ENCODE measurements at places on chromosomes 6 and 20.
A peak's percentile ranks its signal among the peaks of the same experiment; 100 is the strongest.

GRCh38 chr6:6723921-6724538, 135.5 kb downstream of the LY86 start:
- H3K36me3 ChIP-seq: no peaks in the 10 kb centered on the region
- H3K27me3 ChIP-seq: no peaks in the 10 kb centered on the region
- no peak for DNase-seq
- no peak overlapping the region for H3K27ac ChIP-seq

GRCh38 chr20:37055276-37055675, 40.5 kb downstream of the RBL1 start:
- no peaks in the 10 kb centered on the region for H3K4me1 ChIP-seq
- H3K27ac ChIP-seq: no peak overlapping the region
- peaks cover 42% of the 10 kb centered on the region for H3K36me3 ChIP-seq

- no peak overlapping the region for H3K27ac ChIP-seq
- H3K27me3 ChIP-seq: no peaks in the 10 kb centered on the region
- no peak for DNase-seq
- H3K36me3 ChIP-seq: no peaks in the 10 kb centered on the region
- H3K4me1 ChIP-seq: no peaks in the 10 kb centered on the region
- H3K4me3 ChIP-seq: no peak overlapping the region
These were observed 930.6 kb downstream of the KIF16B start for GRCh38 chr20:15642676-15643075.

DNA sequence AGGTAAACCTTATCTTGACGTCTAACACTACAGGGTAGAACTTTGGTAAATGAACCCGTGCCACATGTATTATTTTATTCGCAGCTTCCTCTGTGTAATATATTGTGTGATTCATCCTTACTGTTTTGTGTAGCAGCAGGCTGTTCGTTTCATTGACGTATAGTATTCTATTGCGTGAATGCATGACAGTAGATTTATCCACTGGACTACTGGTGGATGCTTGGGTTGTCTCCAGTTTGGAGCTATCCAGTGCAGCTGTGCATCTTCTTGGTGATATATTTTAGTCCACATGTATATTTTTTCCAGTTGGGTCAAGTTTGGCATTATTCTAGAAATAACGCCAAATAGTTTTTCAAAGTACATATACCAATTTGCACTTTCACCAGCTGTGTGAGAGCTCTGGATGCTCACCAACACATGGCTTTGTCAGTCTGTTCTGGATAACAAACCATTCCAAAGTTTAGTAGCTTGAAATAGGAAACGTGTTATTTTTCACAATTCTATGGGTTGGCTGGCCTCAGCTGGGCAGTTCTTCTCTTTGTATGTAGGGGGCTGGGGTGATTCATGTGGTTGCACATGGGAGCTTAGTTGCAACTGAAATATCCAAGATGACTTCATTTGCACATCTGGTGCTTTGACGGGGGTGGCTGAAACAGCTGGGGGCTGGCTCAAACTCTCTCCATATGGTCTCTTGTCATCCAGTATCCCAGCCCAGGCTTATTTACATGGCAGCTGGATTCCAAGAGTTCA, 9.3 kb downstream of the ECT2L start:
- no peaks in the 10 kb centered on the region for H3K36me3 ChIP-seq
- H3K4me3 ChIP-seq: no peak overlapping the region
- no peaks in the 10 kb centered on the region for H3K27me3 ChIP-seq
- H3K27ac ChIP-seq: no peak overlapping the region
- DNase-seq: no peak
- no peaks in the 10 kb centered on the region for H3K4me1 ChIP-seq

GRCh38 chr6:153129873-153130514, 1.1 kb downstream of the RGS17 start:
- H3K36me3 ChIP-seq: no peaks in the 10 kb centered on the region
- DNase-seq: no peak
- H3K4me1 ChIP-seq: peaks cover 16% of the 10 kb centered on the region
- H3K27ac ChIP-seq: no peak overlapping the region

- no peak overlapping the region for H3K4me3 ChIP-seq
- DNase-seq: no peak
- H3K27ac ChIP-seq: no peak overlapping the region
- H3K4me1 ChIP-seq: peaks cover 8% of the 10 kb centered on the region
- no peaks in the 10 kb centered on the region for H3K27me3 ChIP-seq
These were observed 88.1 kb upstream of the IFNGR1 start for GRCh38 chr6:137307163-137307854.

- H3K4me1 ChIP-seq: peaks cover 100% of the 10 kb centered on the region
- peak; percentile 86 for DNase-seq
- peak overlapping the region; percentile 54 for H3K4me3 ChIP-seq
These were observed 59.7 kb downstream of the HIVEP2 start for GRCh38 chr6:142885182-142885867.

DNA sequence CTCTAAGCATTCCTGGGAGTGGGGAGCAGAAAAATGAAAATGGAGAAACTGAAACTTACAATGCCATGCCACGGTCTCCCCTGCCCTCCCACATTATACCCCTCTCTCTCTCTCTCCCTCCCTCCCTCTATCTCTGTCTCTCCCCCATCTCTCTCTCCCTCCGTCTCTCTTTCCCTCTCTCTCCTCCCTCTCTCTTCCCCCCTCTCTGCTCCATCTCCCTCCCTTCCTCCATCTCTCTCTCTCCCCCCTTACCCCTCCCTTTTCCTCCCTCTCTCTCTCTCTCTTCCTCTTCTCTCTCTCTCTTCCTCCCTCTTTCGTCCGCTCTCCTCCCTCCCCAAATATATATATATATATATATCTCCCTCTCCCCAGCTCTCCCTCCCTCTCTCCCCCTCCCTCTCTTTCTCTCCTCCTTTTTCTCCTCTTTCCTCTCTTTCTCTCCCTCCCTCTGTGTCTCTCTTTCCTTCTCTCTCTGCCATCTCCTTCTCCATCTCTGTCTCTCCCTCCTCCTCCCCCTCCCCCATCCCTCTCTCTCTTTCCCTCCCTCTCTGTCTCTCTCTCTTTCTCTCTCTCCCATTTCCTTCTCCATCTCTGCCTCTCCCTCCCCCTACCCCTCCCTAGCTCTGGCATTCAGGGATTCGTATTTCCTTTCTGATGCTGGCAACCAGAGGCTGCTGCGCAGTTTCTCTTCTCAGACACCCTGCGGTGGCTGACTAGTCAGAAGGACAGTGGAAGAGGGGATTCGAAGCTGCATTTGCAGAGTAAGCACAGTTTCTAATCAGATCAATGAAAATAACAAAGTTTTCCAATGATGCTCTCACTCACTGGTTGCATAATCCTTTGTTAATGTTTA, 13.9 kb upstream of the VAPB start:
- no peaks in the 10 kb centered on the region for H3K27me3 ChIP-seq
- no peaks in the 10 kb centered on the region for H3K4me1 ChIP-seq
- H3K4me3 ChIP-seq: no peak overlapping the region
- DNase-seq: no peak
- H3K36me3 ChIP-seq: no peaks in the 10 kb centered on the region

- DNase-seq: no peak
- H3K4me1 ChIP-seq: peaks cover 13% of the 10 kb centered on the region
- H3K27ac ChIP-seq: no peak overlapping the region
- H3K36me3 ChIP-seq: no peaks in the 10 kb centered on the region
- H3K4me3 ChIP-seq: no peak overlapping the region
- H3K27me3 ChIP-seq: no peaks in the 10 kb centered on the region
These were observed 2.8 kb upstream of the MYO6 start for GRCh38 chr6:75746221-75746620.

GRCh38 chr6:139531148-139532115, 157.0 kb upstream of the CITED2 start:
- no peaks in the 10 kb centered on the region for H3K27me3 ChIP-seq
- H3K4me3 ChIP-seq: peak overlapping the region; percentile 40
- H3K4me1 ChIP-seq: peaks cover 68% of the 10 kb centered on the region

DNA sequence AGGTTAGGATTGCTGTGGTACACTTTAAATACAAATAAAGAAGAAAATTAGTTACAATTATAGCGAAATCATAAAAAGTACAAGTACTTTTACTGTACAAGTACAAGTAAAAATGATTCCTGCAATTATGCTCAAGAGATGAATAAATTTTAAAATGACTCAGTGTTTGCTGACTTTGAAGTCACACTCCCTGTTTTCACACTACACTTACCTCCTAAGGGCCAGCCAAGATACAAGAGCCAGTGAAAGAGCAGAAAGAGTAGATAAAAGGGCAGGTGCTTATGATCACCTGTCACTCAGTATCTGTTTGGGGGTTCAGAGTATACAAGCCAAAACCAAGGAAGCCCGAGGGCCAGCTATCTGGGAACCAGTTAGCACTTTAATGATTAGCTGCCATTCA, 41.0 kb upstream of the COL21A1 start:
- no peaks in the 10 kb centered on the region for H3K27me3 ChIP-seq
- H3K4me3 ChIP-seq: no peak overlapping the region
- H3K27ac ChIP-seq: no peak overlapping the region
- no peak for DNase-seq
- H3K36me3 ChIP-seq: no peaks in the 10 kb centered on the region
- H3K4me1 ChIP-seq: no peaks in the 10 kb centered on the region

DNA sequence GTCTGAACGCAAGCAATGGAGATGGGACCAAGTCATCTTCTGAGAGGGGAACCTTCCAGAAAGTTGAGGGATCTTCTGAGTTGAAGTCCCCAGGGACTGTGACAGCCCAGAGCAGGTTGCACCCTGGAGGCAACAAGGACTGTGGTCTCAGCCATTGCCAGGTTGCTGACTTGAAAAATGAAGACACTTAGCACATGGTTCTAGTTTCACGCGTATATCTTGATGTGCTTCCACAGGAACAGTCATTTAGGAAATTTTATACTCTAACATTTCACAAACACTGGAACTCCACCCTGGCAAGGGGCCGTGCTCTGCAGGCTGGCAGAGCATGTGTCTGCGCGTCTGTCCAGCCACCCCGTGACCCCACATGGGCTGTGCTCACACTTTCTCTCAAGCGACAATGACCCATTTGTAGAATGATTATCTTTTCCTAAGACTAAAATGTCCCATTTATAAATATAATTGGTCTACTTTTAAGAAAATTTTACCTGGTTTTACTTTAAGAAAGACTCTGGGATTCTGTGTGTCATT, 157.0 kb downstream of the ERMARD start:
- H3K27me3 ChIP-seq: no peaks in the 10 kb centered on the region
- no peak overlapping the region for H3K4me3 ChIP-seq
- no peak overlapping the region for H3K27ac ChIP-seq
- DNase-seq: no peak
- no peaks in the 10 kb centered on the region for H3K4me1 ChIP-seq

DNA sequence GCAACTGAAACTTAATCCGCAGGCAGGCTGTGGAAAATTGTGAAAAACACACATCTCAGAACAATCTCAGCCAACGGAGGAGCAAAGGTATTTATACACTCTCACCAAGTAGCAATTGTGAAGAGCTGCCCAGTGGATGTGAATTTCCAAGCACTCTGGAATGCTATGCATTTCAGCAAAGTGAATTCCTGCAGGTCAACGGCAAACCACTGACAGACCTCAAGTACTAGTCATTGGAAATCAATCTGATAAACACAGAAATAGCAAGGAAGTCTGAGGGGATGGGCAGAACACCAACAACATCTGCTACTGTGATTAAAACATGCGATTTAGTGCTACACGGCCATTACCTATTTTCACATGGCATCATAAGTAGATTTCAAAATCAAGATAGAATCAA, 429.1 kb downstream of the HTR1B start:
- H3K27me3 ChIP-seq: no peaks in the 10 kb centered on the region
- no peaks in the 10 kb centered on the region for H3K4me1 ChIP-seq
- no peak for DNase-seq
- H3K36me3 ChIP-seq: no peaks in the 10 kb centered on the region

GRCh38 chr6:161327360-161327953, 53.6 kb upstream of the AGPAT4 start:
- no peaks in the 10 kb centered on the region for H3K4me1 ChIP-seq
- H3K27me3 ChIP-seq: no peaks in the 10 kb centered on the region
- no peaks in the 10 kb centered on the region for H3K36me3 ChIP-seq
- H3K27ac ChIP-seq: no peak overlapping the region
- DNase-seq: no peak

GRCh38 chr6:45650524-45651135, 272.9 kb upstream of the SUPT3H start:
- no peaks in the 10 kb centered on the region for H3K4me1 ChIP-seq
- H3K36me3 ChIP-seq: no peaks in the 10 kb centered on the region
- no peak for DNase-seq
- no peaks in the 10 kb centered on the region for H3K27me3 ChIP-seq

GRCh38 chr6:109349419-109349987, 32.8 kb downstream of the CD164 start:
- H3K27me3 ChIP-seq: no peaks in the 10 kb centered on the region
- DNase-seq: no peak
- no peaks in the 10 kb centered on the region for H3K4me1 ChIP-seq
- H3K36me3 ChIP-seq: no peaks in the 10 kb centered on the region
- no peak overlapping the region for H3K27ac ChIP-seq
- H3K4me3 ChIP-seq: no peak overlapping the region

GRCh38 chr20:57986666-57987065, 241.8 kb downstream of the ANKRD60 start:
- H3K27me3 ChIP-seq: no peaks in the 10 kb centered on the region
- no peaks in the 10 kb centered on the region for H3K4me1 ChIP-seq
- DNase-seq: no peak
- H3K27ac ChIP-seq: no peak overlapping the region
- H3K36me3 ChIP-seq: no peaks in the 10 kb centered on the region

DNA sequence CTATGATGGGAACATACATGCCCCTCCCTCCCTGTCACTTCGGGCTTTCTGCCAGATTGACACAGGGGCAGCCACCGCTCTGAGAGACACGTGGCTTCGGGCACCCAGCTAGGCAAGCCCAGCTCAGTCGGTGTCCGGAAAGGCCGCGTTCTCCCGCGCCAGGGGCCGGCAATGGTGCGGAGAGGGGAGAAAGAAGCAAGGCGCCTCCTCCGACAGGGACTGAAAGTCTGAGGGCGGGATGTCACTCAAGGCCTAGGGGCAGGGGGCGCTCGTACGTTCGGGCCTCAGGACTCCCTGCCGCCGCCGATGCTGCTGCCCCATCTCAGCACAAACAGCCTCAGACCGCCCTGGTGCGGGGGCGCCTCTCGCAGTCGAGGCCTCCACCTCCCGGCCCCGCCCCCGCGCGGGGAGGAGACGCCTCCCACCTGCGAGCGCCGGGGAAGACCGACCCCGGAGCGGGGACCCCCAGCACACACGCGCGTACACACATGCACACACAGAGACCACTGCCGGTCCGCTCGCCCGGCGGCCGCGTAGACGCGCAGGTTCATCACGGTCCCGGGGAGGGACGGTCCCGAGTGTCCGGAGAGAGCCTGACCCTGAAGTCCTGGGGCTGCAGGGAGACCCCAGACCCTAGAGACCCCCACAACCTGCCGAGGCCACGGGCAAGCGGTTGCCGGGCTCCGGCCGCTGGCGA, 1.9 kb downstream of the GRM4 start:
- peaks cover 42% of the 10 kb centered on the region for H3K27me3 ChIP-seq
- DNase-seq: peak; percentile 26
- H3K4me1 ChIP-seq: peaks cover 26% of the 10 kb centered on the region
- H3K4me3 ChIP-seq: no peak overlapping the region
- H3K36me3 ChIP-seq: no peaks in the 10 kb centered on the region

Measured in CD4-positive, alpha-beta memory T cell (primary cell).